ENCODE measurements at places on chromosomes 16 and 17. TPM values are rescaled to one million over a fixed set of nuclear protein-coding genes. Genes with fewer than 3 reads are reported as not detected.

The CFAP119 gene
- total RNA-seq = 2.7 TPM

DNA sequence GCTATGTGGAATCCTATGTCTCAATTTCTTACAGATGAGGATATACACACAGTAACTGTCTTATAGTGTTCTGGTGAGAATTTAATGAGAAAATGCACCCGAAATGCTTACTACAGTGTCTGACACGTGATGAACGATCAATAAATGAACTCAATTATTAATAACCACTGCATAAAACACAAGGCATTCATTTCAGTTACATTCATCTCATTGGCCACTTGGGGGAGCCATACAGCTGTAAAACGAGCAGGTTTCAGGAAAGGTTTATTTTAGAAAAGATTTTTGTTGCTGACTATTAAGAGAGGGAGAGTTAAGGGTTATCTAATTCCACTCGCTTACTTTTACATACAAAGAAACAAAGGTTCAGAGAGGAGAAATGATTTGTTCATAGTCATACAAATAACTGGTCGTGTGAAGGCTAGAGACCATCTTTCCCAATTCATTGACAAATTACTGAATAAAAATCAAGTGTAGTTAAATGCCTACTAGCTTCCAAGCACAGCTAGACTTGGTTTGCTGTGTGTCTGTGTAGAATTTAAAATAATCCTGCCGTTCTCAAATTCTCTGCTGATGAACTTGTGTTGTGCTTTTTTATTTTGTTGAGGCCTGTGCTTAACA is 160.1 kb downstream of the MAP2K4 start:
- DNase-seq = no peak

- DNase-seq = no peak
These were observed 18.0 kb downstream of the CSNK1D start for GRCh38 chr17:82255402-82255972.

The PMP22 gene
- total RNA-seq = 226 TPM

- DNase-seq = no peak
These were observed 83.5 kb downstream of the VMP1 start for GRCh38 chr17:59790910-59791309.

The ZSCAN10 gene
- total RNA-seq = not detected

- DNase-seq = no peak
These were observed 603 bp upstream of the MRTFB start for GRCh38 chr16:14070555-14070876.

GRCh38 chr16:17476414-17477259 is 5.9 kb upstream of the XYLT1 start:
- no peak for DNase-seq

The TRPV3 gene
- 2.0 TPM for total RNA-seq

DNA sequence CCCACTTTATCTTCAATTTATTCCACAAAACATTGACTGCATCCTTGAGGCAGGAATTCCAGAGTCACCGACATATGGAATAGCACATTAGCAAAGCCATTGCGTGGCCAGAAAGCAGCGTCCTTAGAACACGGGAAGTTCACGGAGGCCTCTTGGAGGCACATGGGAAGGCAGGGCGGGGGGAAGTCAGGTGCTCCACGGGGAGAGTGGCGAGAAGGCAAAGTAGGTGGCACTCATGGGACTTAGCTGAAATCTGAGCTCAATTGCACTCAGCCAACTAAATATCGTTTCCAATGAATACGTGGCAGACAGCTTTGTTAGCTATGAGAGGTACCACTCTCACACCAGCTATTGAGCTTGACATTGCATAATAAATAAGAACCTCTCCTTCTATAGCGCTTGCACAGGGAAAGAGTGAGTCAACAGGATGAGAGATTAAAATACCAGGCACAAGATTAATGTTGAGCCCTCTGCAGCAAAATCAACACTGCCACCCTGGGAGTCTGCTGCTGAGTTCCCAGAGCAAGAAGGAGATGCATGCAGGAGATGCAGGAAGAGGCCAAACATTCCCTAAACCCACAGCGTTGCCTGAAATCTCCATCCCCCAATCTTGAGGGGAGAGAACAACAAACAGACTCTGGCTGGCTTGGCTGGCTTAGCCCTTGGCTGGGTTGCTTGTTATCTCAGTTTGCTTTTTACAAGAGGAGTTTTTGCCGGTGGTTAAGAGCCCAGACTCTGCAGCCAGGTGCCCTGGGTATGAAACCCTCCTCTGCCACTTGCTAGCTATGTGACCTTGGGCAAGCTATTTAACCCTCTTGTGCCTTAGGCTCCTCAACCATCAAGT is 28.8 kb downstream of the ABCC12 start:
- peak; percentile 52 for DNase-seq

GRCh38 chr17:39223907-39224777 is 1.6 kb downstream of the STAC2 start:
- no peak for DNase-seq

DNA sequence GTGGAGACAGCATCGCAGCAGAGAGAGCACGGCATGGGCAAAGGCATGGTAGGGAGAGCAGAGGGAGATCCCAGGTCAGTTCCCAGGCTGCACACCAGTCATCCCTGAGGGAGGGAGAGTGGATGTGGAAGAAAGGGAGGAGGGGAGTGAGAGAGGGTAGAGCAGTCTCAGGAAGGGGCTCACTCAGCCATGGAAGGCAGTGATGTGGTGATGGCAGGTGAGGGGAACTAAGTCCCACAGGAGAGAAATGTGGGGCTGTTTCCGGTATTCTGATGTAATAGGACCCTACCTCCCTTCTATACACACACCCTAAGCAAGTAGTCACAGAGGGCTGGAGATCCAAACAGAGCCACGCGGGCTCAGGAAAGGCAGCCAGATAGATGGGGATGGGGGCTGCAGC is 500.3 kb upstream of the CDH11 start:
- no peak for DNase-seq

The KRT27 gene
- total RNA-seq = not detected

The RNF222 gene
- not detected for total RNA-seq

The SYT17 gene
- total RNA-seq = 2.5 TPM

- DNase-seq = no peak
These were observed 5.8 kb upstream of the TNRC6A start for GRCh38 chr16:24723663-24724062.

The DPEP1 gene
- total RNA-seq = not detected

The PTGES3L gene
- 2.5 TPM for total RNA-seq

- DNase-seq = no peak
These were observed 69.0 kb downstream of the CNTNAP4 start for GRCh38 chr16:76346210-76346609.

GRCh38 chr16:88010343-88010967 is 59.2 kb downstream of the BANP start:
- DNase-seq = no peak

DNA sequence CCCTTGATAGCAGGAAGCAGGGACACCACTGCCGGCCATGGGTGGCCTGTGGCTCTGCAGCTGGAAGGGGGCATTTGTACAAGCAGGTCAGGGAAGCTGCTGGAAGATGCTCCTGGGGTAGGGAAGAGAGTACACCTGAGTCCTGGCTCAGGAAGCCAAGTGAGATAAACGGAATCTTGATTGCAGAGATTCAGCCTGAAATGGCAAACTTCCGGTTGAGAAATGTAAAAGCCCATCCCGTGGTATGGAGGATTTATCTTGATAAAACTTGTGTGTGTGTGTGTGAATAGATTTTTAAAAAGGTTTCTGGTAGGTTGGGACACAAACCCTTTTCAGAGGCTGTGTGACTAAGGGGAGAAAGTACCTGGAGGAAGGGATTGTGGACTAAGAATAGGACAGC is 29.6 kb downstream of the C17orf100 start:
- DNase-seq = no peak

The C16orf96 gene
- 0.24 TPM for total RNA-seq

- no peak for DNase-seq
These were observed 5.0 kb upstream of the ARHGAP17 start for GRCh38 chr16:25020112-25020631.

The TAC4 gene
- total RNA-seq = not detected

DNA sequence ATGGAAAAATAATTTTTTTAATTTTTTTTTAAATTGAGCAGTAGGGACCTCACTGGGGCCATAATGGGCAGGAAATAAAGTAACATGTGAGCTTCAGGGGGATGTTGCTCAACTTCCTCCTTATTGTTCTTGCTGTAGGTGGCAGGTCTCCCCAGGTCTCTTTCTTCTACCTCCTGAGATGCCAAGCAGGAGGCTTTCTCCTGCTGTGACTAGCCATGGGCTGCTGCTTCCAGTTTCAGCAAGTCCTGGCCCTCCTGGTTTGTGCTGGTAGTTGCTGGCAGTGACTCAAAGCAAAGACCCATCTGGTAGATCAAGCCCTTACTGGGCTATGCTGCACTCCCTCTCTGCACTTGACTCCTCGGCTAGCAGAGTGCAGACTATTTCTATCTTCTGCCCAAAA is 2.3 kb downstream of the DPEP2NB start:
- no peak for DNase-seq

DNA sequence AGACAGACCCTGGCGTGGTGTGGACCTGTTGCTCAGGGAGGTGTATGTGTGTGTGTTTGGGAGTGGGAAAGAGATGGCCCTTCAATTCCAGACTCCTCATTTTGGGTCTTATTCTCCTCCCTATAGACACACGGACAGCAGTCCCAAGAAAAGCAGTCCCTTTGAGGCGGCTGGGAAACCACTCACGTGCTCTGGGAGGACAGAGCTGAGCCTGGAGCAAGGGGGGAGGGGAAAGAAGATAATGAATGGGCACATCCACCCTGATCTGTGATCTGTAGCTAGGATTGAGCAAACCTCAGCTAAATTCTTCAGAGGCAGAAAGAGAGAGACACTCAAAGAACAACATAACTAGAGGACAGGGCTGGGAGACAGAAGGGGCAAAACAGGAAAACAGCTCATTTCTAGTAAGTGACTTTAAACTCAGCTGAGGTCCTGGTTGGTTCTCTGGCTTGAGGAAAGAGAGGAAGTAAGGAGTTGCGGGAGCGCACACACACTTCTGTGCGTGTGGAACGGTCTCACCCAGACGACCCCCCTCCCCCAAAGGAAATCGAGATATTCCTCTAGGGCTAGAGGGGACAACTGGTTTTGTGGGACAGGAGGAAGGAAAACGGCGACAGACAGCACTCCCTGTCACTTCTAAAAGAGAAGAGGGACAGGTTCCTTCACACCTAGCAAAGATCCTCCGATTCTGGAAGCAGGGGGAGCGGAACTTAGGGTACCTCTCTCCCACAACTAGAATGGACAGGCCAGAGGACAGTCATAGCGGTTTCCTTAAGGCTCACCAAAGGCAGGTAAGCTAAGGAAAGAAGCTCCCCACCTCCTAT is 658 bp downstream of the RAB5C start:
- DNase-seq = no peak

- no peak for DNase-seq
These were observed 21.0 kb downstream of the SNN start for GRCh38 chr16:11689031-11689840.

DNA sequence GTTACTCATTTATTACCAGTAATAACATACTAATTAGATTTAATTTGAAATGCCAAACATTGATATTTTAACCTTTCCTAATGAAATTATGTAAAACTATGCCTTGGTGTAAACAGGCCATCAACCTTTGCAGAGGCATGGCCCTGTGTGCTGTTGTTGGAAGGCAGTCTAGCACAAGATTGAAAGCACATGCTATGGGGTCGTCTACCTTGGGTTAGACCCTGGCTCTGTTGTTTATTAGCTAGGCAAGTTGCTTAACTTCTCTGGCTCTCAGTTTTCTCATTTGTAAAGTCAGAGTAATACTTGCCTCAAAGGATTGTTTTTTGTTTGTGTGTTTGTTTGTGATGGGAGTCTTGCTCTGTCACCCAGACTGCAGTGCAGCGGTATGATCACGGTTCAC is 9.4 kb upstream of the CDR2 start:
- no peak for DNase-seq

The CNTROB gene
- total RNA-seq = 29.2 TPM

The CCL1 gene
- not detected for total RNA-seq

DNA sequence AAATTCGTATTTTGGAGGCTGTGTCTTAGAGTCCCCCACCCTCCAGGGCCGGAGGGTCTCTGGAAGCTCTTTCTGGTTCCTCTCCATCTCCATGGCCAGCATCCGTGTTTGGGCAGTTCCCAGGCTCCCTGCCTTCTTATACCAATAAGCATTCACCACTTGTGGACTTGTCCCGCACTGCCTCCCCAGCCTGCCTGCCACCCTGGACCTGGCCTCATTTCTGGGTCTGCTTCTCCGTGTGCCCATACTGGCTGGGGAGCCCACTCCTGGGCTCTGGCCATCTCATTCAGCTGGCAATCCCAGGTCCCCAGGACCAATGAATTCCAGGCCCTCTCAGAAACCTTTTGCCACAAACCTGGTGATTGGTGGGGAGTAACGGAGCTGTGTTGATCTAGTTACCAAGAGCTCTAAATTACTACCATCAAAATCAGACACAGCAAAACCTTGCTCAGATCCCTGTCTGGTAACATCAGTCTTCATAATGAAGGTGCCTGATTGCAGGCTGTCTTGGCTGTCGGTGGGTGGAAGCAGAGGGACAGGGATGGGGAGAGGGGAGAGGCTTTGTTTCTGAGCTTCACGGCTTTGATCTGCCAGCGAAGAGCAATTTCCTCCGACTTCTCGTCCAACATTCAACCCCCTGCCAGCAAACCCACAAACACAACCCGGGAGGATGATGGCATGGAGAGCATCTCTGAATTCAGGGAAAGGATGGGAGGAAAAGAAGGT is 27.7 kb upstream of the CRHR1 start:
- DNase-seq = no peak

The P2RX5 gene
- 1.0 TPM for total RNA-seq

The GGT6 gene
- total RNA-seq = not detected

- no peak for DNase-seq
These were observed 15.2 kb upstream of the TOX3 start for GRCh38 chr16:52561910-52562741.

The GJC1 gene
- total RNA-seq = 34.3 TPM

The MPP3 gene
- 15.7 TPM for total RNA-seq

DNA sequence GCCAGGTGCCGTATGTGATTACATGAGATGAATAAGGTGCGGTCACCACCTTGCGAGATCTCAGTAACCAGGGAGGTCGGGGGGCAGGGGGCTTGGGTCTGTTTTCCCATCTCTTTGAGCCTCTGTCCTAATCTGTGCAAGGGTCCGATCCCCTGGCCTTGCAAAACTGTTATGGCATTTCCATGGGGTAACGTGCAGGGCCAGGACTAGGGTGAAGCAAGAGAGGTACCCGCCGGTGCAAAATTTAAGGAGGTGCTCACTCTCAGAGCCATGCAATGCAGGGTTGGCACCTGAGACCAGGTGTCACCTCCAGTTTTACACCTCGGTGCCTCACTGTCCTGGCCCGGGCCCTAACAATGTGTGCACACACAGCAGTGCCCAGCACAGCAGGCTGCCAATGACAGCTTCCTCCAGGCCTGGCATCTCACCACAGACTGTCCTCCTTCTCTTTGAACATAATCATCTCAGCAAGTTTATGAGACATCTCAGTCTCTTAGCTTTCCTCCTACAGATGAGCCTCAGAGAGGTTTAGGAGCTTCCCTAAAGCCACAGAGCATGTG is 43.6 kb downstream of the C16orf95 start:
- DNase-seq = no peak

GRCh38 chr17:59011975-59012374 is 94.7 kb downstream of the TRIM37 start:
- DNase-seq = no peak

The ABCA10 gene
- total RNA-seq = 6.3 TPM

All from aorta (tissue), 5 donors.